ENCODE measurements at places on chromosomes 7 and 10.

DNA sequence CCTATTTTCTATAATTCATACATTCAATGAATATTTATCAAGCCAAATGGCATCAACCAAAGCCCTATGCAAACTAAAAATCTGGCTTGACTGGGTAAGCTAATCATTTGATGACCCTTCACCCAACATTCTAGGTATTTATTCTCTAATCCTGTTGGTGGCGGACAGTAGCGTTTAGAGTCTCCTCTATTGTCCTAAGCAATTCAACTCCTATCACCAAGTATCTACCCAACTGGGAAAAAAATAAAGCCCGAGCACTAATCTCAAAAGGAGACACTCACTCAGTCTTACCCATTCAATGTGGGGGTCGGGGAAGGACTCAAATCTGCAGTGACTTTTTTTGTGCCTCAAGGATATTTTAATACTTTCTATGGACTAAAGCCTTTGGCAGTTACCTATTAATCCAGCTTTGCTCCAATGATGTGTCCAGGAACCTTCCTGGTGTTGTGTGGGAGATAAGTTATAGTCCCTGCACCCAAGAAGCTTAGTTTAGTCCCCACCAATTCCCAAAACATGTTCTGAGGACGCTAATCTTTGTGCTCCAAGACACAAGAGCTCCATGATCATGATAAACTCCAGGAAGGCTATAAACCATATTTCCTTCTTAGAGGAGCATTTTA, 30.6 kb downstream of the DNMBP start:
- no peak for DNase-seq

DNA sequence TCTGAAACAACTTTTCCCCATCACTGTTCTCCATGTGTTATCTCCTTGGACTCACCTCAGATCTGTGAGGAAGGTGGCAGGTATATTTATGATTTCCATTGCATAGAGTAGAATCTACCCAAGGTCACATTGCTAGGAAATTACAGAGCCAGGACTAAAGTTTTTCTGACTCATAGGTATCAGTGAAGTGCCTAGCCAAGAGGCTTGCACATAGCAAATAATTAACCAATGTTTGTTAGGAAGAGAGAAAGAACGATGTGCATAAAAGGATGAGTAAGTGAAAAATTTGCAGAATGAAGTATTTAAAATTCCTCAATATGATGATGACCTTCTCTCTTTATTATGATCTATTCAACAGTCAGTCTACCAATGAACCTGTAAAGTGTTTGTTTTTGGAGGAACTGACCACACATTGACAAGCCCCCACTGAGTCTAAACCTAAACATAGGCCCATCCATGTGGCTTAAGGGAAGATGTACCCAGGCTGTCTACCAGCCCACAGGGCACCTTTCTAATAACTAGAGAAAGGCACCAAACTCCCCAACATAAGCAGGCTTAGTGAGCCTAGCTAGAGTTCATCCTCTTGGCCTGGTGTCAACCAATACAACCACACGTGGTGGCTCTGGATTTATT, 252.9 kb upstream of the ZMIZ1 start:
- DNase-seq, result no peak

GRCh38 chr10:6279540-6280267, 77.0 kb downstream of the PFKFB3 start:
- DNase-seq, result no peak

- DNase-seq, result no peak
Measured at GRCh38 chr7:76513817-76514799, 3.8 kb downstream of the UPK3B start.

DNA sequence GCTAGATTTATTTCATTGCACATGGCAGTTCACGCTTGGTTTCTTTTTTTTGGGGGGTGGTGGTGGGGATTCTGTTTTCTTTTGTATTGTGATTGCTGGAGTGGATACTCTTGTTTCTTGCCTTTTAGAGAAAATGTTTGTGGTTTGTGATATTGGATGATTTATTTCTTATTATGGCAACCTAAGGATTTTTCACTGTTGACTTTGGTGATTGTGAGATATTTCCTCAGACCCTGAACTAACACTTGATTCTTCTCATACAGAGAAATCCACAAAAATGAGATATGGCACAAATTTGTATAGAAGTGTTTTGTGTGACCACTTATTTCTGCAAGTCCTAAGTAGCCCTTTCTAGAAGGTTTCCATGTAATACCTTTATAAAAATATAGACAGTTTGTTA, 871.1 kb downstream of the LRMDA start:
- no peak for DNase-seq

DNA sequence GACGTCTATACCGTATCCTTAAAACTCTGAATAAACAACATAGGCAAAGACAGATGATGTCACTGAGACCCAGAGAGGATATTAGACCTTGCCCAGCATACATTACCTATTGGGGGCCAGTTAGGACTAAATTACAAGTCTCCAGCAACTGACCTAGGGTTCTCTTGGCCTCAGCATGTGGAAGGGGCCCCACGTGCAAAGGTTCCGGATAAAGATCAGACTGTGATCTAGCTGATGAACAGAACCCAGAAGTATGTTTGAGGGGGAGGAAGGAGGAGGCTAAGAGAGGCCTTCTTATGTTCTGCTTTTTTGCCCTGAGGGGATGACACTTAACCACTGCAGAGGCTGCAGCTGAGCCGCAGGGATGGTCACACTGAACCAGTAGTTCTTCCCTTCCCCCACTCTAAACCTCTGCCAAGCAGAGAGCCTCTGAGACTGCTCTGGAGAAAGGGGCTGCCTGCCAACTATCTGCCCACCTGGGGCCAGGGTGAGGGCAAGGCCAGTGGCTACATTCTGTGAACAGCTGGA, 24.0 kb upstream of the KMT2C start:
- DNase-seq, result peak; percentile 86

DNA sequence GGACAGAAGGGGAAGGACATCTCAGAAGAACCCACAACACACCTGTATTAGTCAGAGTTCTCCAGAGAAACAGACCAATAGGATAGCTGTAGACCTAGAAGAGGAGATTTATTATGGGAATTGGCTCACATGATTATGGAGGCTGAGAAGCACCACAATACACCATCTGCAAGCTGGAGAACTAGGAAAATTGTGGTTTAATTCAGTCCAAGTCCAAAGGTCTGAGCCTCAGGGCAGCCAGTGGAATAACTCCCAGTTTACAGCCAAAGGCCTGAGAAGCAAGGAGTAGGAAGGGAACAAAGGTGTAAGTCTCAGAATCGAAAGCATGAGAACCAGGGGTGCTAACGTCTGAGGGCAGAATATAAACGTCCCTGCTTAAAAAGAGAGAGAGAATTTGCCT, 99.6 kb upstream of the AUTS2 start:
- DNase-seq, result no peak

- no peak for DNase-seq
Measured at GRCh38 chr10:45374350-45375052, 485 bp downstream of the ALOX5 start.

- no peak for DNase-seq
Measured at GRCh38 chr10:59905731-59906416, 482 bp downstream of the CCDC6 start.

DNA sequence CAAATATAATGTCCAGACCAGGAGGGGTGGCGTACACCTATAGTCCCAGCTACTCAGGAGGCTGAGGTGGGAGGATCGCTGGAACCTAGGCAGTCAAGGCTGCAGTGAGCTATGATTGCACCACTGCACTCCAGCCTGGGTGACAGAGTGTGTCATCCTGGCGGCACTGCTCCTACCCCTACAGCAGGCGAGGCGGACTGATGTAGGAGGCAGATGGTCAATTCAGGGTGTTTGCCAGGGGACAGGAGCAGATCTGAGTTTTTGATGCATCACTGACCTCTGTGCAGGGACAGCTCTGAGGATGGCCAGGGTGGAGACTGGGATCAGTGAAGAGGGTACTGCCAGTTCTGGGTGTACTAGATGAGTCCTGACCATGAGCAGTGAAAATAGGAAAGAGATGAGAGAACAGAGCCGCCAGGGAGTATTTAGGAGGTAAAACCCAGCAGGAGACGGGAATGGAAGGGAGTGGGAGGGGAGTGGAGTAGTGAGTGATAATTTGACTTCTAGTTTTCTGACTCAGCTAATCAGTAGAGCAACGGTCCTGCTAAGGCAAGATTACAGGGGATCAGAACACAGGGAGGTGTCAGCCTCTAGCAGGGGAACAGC, 75.3 kb downstream of the HIP1 start:
- no peak for DNase-seq

- DNase-seq, result no peak
Measured at GRCh38 chr10:99430116-99430450, 341 bp downstream of the GOT1 start.

GRCh38 chr10:13629116-13629515, 42.4 kb downstream of the PRPF18 start:
- no peak for DNase-seq

DNA sequence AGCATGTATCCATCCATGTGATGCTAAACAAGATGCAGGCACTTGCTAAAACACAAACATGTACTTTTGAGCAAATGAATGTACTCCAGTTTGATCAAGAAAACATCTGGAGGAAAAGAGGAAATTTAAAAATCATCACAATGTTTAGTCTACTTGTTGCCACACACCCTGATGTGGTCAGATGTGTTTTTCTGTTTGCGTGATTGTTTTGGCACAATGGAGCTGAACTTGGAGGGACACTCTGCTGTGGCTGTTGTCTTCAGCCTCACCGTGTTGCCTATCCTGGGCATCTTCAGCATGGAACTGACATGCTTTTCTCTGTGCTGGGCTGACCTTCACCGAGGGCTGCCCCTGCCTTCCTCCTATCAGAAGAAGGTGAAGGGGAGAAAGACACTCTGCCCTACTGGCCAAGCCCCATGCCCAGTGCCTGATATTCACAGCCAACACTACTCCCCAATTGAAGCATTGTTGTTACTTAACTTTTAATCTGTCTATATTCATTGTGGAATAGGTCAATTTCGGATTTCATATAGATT, 268.3 kb upstream of the IGFBP3 start:
- DNase-seq, result no peak

DNA sequence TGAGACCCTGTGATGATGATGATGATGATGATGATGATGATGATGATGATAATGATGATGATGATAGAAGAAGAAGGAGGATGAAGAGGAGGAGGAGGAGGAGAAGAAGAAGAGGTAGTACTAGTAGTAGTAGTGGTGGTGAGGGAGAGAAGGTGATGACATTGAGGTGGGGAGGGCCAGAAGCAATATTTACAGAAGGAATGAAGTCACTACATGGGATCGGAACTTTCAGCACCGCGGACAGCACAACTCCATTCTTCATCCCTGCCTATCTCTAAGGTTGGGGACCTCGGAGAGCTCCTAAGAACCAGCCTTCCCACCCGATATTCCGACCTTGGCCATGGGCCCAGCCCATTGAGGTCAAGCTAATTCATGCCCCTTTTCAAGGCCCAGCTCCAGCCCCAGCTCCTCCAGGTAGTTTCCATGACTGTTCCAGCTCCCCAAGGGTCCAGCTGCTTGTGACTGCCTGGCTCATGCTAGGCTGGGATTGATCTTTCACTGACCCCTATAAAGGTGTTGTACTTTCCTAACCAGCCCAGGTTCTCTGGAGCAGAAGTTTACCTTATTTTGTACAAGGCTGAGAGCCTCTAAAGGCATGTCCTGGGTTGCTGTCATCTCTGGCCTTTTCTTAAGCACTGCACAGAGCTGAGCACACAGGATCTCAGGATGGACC, 10.3 kb downstream of the CRHR2 start:
- no peak for DNase-seq

GRCh38 chr7:95056107-95056739, 148.8 kb downstream of the PPP1R9A start:
- no peak for DNase-seq

All from DMS79 (cell line).